ENCODE measurements at places on chromosomes 6 and 20. TPM values are rescaled to one million over a fixed set of nuclear protein-coding genes. Genes with fewer than 3 reads are reported as not detected.

GRCh38 chr6:106974336-106974998 lies at the start of gene CD24:
TSS of gene CD24 (minus strand) at chr6:106974729. CDS start at chr6:106974646, 83 bp downstream.
- DNase-seq = no peak

- DNase-seq = no peak
Observed at GRCh38 chr6:149750136-149750609, 632 bp downstream of the PCMT1 start.

DNA sequence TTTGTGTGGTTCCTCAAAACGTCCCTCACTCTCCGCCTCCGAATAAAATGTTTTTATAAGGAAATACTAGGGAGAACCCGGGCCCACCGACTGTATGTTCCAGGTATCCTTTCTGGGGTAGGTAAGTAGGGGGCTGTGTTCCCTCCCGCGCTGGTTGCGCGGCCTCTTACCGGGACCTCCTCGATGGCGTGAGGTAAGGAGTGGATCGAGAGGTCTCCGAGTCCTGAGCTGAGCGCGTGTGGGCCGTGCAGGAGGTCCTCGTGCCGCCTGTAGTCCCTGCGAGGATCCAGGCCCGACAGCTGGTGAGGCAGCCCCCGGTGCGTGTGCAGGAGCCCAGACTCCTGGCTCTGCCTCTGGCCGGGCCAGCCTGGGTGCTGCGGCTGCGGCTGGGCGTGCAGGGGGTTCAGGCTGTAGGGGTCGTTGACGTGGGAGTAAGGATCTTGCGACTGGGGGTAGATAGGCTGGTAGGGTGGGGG lies 5.1 kb downstream of the TFAP2A start:
- no peak for DNase-seq

DNA sequence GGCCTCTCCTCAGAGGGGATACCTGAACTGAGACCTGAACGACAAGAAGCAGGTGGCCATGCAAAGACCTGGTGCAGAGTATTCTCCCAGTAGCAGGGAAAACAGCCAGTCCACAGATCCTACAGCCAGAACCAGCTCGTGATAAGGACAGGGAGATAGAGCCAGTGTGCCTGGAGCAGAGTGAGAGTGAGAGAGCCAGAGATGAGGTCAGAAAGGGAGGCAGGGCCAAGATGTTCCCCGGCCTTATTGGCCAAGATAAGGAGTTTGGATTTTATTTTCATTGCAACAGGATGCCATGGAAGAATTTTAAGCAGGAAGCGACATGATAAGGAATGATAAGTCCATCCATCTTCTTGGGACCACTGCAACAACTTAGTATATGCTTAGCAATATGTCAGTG lies 111.8 kb downstream of the UBE3D start:
- DNase-seq = no peak

- DNase-seq = no peak
Observed at GRCh38 chr6:7373739-7374138, 15.8 kb downstream of the CAGE1 start.

- DNase-seq = no peak
Observed at GRCh38 chr6:83824388-83824801, 28.8 kb upstream of the RIPPLY2 start.

DNA sequence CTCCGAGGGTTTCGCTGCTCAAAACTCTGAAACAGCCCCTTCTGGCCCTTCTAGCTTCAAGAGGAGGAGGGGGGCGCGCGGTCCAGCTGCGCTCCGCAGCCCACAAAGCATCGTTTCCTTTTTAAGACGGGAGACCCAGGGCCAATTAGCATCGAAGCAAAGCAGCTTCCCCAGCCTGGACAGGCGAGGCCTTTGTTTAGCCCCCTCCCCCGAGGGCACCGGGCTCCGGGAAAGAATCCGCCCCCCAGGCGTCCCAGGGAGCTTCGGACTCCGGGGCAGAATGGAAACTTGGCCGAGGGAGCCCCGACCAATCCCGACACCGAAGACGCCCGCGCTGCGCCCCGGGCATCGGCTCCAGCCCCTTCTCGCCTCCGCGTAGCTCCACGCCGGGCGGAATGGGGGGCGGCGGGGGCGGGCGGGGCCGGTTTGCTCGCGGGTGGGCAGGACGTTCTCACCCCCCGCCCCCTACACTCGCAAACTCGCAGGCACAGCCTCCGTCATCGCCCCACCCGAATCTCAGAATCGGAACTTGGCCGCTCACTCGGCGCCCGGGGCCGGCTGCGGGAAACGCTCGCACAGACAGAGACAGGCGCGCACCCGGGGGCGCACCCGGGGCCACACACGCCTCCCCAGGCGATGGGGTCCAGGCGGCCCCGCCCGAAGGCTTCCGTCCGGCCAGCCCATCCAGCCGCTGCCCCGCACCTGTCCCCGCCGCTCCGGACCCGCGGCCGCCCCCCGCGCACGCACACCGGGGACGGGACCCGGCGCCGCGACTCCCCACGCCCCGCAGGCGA lies 628 bp downstream of the NKAIN4 start:
- DNase-seq = no peak

DNA sequence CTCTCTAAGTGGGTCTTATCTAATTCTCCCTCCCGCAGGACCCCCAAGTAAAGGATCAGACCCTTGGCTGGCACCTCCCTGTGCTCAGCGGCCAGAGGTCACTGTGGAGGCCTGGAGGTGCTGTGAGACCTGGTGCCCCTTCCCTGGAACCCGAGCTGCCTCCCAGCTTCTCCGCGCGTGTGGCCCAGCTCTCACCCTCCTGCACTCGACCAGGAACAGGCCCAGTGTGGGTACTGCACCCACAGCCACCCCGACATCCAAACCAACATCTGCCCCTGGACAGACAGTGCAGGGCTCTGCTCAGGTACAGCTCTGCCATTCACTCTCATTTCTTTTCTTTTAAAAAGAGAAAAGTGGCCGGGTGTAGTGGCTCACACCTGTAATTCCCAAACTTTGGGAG lies 42.4 kb downstream of the TMEM242 start:
- DNase-seq = no peak

- no peak for DNase-seq
Observed at GRCh38 chr20:37984018-37984785, 49.1 kb downstream of the TTI1 start.

- DNase-seq = no peak
Observed at GRCh38 chr6:40498148-40498547, 89.0 kb downstream of the LRFN2 start.

- no peak for DNase-seq
Observed at GRCh38 chr20:34604980-34605788, 46.7 kb downstream of the MAP1LC3A start.

GRCh38 chr6:24064106-24064505 lies 61.9 kb upstream of the NRSN1 start:
- DNase-seq = no peak

DNA sequence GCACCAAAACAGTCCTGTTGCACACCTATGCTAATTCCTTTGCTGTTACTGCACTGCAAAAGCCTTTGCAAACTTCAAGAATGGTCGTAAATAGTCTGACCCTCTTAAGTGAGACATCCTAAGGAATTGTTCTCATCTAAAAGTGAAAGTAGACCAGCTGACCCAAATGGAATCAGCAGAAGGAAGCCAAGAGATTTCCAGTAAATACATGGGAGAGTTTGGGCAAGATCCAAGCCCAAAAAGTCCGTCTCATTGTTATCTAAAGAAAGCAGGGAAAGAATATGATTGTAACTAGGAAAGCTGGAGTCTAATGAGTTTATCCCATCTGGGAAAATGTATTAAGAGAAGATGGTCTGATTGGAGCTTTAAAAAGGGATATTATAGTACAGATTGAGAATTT lies 43.0 kb upstream of the HIVEP1 start:
- DNase-seq = no peak

- DNase-seq = no peak
Observed at GRCh38 chr6:7505189-7505699, 36.2 kb upstream of the DSP start.

DNA sequence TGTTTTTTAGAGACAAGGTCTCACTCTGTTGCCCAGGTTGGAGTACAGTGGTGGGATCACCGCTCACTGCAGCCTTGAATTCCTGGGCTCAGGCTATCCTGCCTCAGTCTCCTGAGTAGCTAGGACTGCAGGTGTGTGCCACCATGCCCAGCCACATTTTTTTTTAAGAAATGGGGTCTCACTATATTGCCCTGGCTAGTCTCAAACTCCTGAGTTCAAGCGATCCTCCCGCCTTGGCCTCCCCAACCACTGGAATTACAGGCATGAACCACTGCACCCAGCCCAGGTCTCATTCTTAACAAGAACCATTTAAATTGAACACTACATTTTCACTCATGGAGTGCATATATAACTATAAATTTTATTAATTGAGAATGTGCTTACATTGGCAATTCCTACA lies 20.5 kb downstream of the RPF2 start:
- DNase-seq = no peak

DNA sequence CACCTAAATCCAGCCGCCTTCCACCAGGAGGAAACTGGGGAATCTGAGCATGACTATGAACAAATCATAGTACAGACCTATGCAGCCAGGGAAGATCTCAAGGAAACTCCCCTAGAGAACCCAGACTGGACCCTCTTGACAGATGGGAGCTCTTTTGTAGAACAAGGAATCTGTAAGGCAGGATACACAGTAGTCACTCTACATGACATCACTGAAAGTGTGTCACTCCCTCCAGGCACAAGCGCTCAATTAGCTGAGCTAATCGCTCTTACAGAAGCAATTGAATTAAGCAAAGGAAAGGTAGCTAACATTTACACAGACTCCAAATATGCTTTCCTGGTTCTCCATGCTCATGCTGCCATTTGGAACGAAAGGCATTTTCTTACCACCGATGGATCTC lies 36.8 kb downstream of the PLN start:
- DNase-seq = no peak

DNA sequence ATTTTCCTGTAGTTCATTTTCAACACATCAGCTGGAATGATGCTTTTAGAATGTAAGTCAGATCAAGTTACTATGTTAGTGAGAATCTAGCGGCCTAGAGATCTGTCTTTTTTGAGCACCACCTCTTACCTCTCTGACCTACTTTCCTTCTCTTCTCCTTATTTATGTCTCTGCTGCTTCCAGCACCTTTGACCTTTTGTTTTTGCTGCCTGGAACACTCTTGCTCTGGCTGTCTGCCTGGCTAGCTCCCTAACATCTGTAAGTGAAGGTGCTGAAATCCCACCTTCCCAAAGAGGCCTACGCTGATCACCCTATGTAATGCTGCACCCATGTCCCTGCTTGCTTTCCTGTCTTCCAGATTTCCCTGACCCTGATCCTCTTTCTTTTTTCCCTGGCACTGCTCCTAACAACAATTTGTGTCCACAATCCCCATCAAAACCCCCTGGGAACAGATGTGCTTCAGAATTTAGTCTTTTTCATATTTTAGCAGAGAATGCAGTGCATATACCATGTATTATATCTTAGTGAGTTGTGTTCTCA lies 87.8 kb downstream of the RFPL4B start:
- no peak for DNase-seq

DNA sequence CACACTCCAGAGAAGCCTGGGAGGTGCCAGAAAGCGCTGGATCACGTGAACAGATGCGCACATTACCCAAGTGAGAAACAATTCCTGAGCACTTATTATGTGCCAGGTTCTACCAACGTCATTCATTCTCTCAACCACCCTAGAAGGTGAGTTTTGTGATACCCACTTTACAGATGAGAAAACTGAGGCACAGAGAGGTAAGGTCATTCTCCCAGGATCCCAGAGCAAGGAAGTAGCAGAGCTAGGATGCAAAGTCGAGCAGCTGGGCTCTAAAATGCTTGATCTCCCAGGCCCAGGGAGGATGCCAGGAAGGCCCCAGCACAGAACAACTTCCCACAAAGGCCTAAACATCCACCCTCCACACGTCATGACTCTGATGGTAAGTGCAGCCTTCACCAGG lies 85.6 kb downstream of the PREX1 start:
- no peak for DNase-seq

- DNase-seq = no peak
Observed at GRCh38 chr6:170454512-170455285, 98.4 kb downstream of the PSMB1 start.

- no peak for DNase-seq
Observed at GRCh38 chr20:48933017-48933766, 11.7 kb downstream of the ARFGEF2 start.

DNA sequence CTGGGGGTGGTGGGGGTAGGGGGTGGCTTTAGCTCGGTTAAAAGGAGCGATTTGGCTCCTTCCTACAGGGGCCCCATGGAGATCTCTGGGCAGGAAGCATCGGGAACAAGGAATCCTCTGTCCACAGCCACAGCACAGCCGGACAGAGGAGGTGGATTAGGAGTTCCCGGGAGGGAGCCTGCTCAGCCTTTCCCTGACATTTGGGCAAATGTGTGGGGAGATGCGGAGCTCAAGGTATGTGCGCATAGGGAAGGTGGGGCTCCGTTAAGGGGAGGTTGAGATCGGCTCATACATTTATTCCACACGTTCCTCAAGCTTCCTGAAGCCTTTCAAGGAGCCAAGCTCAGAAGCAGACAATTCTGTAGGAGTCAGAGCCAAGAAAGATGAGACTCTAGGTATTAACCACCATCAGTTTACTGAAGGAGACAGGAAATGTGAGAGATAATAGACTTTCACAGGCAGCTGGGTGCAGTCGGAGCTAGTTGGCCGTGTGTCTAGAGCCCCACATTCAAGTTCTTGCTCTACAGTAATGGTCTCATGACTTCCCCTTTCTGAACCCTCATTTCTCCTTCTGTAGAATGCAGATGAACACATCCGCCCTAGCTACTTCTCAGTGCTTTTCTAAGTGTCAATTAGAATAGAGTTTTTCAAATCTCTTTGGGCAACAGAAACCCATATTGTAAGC lies 40.8 kb upstream of the EPB41L1 start:
- no peak for DNase-seq

The C20orf204 gene
- 0.86 TPM for total RNA-seq

The BPIFB2 gene
- not detected for total RNA-seq

The AGPAT1 gene
- total RNA-seq = 47.2 TPM

The OR12D3 gene
- not detected for total RNA-seq

The C20orf144 gene
- not detected for total RNA-seq

All from cardiac septum (tissue), 1 donor.